ENCODE measurements at places on chromosomes 11 and 22.

- DNase-seq = no peak
Measured at GRCh38 chr11:35141571-35141971, 2.6 kb downstream of the CD44 start.

GRCh38 chr11:12032968-12033367 lies 24.5 kb upstream of the DKK3 start:
- no peak for DNase-seq

DNA sequence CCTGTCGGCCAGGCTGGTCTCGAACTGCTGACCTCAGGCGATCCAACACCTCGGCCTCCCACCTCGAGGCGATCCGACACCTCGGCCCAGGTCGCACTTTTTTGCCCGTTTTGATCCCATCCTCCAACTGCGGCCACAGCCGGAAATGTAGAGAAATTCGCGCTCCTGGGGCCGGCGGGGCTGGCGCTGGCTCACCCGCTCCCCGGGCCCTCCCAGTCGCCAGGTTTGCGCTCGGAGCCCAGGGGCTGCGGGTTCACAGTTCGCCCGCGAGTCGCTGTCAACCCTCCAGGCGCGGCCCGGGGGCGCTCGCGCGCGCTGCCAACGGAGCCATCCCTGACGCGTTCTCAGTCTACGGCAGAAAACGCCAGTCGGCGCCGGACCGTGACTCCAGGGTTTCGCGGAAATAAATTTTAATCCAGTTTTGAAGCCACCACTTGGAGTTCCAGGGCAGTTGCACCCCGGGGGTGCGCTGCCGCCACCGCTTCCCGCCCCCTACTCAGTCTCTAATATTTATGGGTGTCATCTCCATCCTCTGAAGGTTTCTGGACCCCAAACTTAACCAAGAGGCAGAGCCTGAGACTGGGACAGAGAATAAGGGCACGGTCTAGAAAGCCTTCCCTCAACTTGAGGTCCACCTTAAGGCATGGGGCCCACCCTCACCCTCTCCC lies 1.5 kb upstream of the KLHDC7B start:
- DNase-seq = peak; percentile 73

DNA sequence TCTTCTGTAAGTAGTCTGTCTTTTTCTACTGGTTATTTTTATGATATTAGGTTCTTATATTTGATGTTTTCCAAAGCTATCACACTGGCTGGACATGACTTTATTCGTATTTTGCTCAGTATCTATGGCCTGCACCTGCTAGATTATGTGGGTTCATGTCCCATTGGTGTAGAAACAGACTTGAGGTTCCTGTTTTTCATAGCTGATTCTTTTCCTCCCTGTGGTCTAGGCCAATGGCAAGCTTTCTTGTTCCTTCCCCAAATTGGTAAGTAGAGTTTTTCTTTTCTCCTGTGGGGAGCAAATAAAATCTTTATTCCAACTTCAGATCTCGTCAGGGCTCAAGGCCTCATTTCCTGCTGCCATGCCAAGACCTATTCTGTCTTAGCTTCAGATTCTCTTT lies 30.2 kb upstream of the SWAP70 start:
- no peak for DNase-seq

GRCh38 chr22:22813126-22814075 lies 74.2 kb upstream of the IGLL5 start:
- DNase-seq = no peak

GRCh38 chr11:87942786-87943185 lies 232.5 kb downstream of the RAB38 start:
- DNase-seq = no peak

GRCh38 chr11:408154-409007 lies 6.4 kb downstream of the SIGIRR start:
- DNase-seq = no peak

- DNase-seq = no peak
Measured at GRCh38 chr11:75722669-75723042, 5.0 kb downstream of the MOGAT2 start.

GRCh38 chr11:120239713-120240640 lies at the start of gene POU2F3:
Gene POU2F3, plus strand, starts transcription at chr11:120240140. Its CDS starts 204 bp downstream, at chr11:120240344.
- DNase-seq = no peak

- no peak for DNase-seq
Measured at GRCh38 chr11:120097721-120098385, 40.1 kb downstream of the TRIM29 start.

DNA sequence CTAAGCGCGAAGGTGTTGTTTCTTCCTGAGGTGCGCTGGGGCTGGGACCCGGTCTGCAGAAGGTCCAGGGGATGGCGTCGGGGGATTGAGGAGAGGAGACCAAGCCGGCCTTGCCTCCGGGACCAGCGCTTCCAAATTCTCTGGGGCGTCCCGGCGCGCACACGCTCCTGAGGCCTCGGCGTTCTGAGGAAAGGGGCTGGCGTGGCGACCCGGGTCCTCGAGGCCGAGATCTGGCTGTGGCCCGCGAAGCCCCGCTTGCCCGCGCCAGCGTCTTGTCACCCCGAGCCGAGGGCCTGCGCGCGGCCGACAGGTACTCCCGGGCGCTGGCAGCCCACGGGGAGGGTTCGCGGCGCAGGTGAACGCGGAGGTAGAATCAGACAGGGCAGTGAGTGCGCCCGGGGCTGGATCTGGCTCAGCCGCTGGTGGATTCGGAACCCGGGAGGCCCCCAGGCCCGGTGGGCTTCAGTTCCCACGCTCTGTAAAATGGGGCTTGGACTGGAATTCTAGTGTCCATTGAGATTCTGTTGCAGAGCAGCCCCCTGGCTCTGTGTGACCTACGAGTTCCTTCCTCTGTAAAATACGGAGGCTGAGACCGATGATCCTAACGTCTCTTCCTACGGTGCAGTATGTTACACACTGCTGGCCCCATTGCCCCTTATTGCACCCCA lies 14.7 kb downstream of the SSH3 start:
- DNase-seq = no peak

- peak; percentile 16 for DNase-seq
Measured at GRCh38 chr11:131691181-131692041, 321.0 kb downstream of the NTM start.

DNA sequence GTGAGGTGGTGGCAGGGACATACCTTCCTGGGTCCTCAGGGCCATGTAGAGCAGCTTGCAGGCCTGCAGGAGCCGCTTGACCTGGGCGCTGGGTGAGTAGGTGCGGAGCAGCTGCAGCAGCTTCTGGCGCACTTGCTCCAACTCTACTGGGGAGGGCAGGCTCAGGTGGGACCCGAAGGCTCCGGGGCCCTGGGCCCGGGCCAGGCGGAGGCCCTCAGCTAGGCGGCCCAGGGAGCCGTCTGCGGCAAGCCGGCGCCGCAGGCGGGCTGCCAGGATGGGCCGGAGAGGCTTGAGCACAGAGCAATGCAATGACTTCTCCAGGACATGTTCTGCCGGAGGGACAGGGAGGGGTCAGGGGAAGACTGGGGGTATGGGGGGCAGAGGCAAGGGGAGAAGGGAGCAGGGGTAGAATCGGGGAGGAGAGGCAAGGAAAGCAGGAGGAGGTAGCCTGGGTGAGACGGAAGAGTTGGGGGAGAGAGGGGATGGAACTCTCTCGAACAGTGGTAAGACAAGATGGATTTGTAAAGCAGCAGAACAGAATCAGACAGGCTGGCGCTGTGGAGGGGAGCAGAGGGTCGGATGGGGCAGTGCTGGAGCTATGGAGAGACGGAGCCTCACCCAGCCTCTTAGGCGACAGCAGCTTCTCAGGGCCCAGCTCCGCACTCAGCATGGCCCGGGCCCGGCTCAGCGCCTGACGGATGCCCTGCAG lies 2.2 kb downstream of the RIN1 start:
- no peak for DNase-seq

- DNase-seq = no peak
Measured at GRCh38 chr22:29641042-29641699, 37.7 kb downstream of the NF2 start.

- DNase-seq = no peak
Measured at GRCh38 chr11:13009921-13010748, 1.0 kb downstream of the RASSF10 start.

GRCh38 chr11:113992459-113993110 lies 17.7 kb downstream of the HTR3A start:
- DNase-seq = no peak

DNA sequence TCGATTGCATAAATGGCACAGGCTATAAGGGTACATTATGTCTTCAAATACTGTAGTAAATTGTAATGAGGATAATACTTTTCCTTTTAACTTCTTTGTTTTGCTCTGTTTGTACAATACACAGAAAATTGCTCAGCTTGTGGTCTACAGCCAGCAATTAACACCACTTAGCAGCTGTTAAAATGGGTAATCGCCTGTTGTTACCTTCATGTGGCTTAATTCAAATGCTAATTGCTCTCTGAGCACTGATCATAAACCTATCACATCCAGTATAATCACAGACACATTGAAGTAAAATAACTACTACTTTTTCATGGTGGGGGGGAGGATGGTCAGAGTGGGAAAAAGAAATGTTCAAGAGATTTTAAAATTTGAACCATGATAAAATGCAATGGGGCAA lies 1164.1 kb upstream of the CNTN5 start:
- DNase-seq = no peak

DNA sequence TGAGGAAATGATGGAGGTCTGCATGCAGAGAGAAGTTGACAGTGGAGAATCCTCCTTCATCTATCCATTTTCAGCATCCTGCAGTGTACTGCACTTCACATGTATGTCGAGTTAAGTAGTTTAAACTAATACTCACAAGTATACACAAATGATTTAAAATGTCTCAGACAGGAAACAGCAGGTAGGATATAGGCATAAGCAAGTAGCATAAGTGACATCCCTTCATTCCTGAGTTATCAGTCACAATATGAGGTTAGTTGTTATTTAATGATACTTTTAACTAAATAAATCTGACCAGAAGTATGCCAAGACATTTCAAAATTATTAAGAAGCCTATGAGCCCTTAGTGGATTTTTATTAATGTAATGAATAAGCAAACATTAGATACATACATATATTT lies 37.4 kb downstream of the MTMR2 start:
- DNase-seq = no peak

GRCh38 chr11:88618327-88619070 lies 281.0 kb upstream of the CTSC start:
- DNase-seq = no peak

DNA sequence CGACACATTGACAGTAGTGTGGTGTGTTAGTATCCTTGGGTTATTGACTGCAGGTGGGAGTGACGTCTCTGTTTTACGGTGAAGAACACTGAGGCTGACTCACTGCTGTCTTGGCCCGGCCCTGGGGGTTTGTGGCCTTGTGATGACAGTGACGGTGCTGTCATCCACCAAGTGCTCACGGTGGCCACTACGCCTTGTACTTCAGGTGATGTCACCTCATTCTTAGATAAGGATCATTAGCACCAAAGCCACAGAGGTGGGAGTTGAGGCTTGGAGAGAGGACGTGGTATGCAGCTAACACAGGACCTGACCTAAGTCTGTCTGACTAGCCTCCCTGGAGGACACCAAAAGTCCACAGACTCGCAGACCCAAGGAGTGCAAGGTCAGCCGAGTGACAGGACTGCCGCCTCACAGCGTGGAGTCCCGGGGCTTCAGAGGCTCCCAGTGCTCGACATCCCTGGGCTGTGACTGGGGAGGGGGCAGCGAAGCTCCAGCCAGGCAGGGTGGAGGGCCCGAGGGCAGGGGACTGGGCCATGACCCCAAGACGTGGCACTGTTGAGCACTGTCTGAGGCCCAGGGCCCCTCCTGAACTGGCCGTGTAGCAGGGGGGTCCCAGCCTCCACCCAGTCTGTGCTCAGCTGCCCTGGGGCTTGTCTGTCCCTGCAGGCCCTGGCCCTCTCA lies 56.5 kb downstream of the NAT10 start:
- no peak for DNase-seq

GRCh38 chr11:57781529-57781943 lies 19.9 kb downstream of the CTNND1 start:
- DNase-seq = no peak

DNA sequence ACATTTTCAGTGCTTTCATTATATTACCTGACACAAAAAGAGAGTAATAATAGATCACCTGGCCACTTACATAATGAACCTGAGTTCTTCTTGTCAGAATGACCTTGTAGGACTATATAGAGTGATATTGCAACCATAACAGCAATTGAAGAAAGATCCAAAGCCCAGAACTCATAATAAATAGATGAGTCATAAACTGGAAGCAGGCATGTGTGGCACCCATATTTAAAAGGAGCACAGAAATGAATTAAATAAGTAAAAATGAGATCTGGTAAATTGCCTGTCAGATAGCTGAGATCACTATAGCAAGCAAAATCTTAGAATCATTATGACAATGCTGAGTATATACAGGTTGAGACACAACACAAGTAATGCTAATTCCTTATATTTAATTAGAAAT lies 331.8 kb downstream of the AASDHPPT start:
- no peak for DNase-seq

- peak; percentile 58 for DNase-seq
Measured at GRCh38 chr22:22787786-22788459, 99.7 kb upstream of the IGLL5 start.

DNA sequence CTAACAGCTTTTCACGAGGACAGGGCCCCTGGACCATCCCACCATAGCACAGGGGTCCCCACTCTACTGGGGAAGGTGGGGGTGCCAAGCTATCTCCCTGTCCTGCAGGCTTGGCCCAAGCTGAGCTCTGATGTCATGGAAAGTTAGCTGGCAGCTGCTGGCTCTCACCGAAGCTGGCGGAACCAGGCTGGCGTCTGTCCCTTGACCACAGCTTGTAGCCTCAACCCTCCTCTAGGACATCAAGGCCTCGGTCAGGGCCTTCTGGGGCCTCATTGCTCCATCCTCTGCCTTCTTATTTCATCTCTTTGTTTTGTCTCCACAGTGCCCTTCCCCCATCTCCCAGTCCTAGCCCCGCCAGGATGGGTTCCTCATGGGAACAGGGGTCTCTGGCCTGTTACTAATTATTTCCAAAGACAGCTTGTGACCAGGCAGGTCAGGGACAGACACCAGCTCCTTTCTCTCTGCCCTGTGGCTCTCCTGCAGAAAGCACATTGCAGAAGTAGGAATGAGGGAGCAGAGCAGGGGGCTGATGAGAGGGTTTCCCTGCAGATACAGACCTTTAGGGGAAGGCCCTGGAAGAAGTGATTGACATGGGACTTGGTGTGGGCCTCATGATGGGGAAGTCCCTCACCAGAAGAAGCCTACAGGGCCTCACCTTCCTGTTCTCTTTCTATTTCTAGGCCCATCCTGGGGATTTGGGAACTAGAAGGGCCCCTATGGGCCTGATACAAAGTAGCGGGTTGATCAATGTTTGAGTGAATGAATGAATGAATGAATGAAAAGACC lies 97.5 kb upstream of the ALX4 start:
- no peak for DNase-seq

- no peak for DNase-seq
Measured at GRCh38 chr11:111298413-111299100, at the start of gene POU2AF3. Gene POU2AF3, plus strand, starts transcription at chr11:111298546. Its CDS starts 36 bp downstream, at chr11:111298582.

DNA sequence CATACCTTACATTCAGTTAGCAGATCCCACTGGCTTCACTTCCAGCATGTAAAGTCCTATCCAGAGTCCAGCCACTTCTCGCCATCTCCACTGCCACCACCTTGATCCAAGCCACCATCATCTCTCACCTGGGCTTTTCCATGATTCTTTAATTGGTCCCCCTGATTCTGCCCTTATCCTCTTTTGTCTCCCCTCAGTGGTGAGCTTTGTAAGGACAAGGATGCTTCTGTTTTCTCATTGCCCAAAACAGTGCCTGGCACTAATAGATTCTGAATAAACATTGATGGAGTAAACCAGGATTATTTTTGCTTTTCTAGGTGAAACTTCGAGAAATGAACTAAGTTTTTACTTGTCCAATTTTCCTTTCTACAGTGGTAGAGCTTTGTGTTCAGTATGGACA lies 4.4 kb downstream of the POLA2 start:
- no peak for DNase-seq

All from activated CD4-positive, alpha-beta T cell treated with anti-CD3 and anti-CD28 coated beads for 24 hours (primary cell).